ENCODE measurements at places on chromosomes 2 and 18.

DNA sequence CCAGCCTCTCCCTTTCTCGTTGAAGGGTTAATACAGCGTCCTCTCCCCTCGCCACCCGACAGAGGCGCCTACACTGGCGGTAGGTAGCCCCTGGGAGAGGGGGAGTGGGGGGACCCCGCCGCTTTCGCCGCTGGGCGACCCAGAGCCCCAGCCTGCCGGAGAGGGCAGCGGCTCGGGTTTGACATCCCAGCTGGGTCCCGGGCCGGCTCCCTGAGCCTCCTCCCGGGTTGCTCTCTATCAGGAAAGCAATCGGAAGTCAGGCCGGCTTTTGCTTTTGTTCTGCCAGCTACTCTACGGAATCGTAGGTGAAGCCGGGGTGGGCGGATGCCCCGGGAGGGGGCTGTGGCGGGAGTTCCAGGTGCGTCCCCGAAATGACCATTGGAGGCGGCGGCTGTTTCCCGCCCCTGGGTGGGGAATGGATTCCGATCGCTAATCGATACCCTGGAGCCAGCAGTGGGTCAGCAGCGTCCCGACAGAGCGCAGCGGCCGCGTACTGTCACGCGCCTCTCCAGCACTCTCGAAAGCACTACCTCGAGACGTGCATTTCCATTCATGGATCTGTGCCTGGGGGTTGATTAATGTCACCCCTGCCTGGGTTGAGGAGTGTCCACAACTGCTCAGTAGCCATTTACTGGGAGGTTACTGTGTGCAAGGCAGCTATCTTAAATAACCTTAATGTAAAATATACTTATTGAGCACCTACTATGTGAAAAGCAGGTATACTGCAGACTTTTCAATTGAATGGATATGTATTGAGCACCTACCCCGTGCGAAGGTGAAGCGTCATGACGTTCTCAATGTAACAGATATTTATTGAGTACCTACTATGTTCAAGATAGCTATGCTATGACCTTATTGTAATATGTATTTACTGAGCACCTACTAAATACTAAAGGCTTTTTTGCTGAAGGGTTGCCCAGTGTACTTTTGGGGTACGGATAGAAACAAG, 1.1 kb downstream of the MAPK4 start:
- no peak for DNase-seq

DNA sequence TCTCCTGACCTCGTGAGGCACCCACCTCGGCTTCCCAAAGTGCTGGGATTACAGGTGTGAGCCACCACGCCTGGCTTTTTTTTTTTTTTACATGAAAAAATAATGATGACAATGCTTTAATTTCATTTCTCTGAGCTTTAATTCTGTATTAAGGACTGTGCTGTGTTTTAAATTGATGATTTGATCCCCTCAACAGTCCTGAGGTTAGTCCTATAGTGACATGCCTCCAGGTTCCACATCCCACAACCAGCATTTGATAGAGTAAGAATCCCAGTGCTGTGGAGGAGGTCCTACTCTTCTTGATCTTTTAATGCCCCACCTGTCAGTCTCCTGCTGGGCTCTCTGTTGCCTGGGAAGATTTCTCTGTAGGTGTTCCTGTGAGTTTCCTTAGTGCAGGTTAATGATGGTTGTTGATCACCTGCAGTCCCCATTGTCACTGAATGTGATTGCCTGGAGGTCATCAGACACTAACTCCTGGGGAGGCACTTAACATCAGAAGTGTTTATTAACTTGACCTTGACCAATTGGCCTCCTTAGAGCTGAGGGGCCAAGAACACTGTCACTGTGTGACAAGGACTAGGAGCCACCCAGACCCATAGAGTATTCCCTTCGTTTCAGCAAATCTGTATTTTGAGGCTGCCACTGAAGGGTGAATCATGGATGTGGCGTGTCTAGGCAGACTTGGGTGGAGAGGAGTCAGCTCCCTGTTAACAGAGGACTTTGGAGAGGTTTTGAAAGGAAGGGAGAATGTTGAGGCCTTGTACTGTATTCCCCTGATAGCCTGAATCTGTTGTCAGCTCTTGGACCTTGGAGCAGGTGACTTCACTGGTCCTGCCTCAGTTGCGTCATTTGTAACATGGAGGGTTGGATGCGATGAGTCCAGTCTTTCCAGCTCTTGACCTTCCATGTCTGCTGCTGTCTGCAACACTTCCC, 11.5 kb downstream of the ASAP2 start:
- DNase-seq = no peak

DNA sequence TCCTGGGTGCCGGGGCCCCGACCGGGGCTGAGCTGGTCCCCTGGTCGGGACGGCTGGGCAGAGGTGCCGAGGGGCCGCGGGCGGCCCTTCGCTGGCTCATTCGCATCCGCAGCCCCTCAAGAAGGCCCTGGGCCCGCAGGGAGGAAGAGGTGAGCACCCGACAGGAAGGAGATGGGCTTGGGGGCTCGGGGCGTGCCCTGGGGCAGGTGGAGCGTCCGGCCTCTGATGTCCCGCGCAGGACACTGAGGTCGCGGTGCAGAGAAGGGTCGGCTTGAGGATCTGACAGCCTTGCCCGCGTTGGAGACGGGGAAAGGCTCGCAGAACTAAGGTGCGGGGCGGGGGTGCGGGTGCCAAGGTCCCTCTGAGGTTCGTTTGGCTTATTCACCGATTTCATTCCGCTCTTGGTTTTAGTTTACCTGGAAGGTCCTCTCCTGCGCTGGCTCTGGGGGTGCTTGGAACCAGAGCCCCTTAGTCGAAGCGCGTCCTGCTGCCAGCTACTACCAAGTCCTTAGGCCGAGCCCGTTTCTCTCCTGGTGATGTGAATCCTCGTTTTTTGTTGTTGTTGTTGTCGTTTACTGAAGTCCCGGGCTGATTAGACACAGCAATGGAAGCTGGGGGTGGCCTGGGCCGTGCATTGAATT, 18.9 kb upstream of the CD8A start:
- DNase-seq = no peak

DNA sequence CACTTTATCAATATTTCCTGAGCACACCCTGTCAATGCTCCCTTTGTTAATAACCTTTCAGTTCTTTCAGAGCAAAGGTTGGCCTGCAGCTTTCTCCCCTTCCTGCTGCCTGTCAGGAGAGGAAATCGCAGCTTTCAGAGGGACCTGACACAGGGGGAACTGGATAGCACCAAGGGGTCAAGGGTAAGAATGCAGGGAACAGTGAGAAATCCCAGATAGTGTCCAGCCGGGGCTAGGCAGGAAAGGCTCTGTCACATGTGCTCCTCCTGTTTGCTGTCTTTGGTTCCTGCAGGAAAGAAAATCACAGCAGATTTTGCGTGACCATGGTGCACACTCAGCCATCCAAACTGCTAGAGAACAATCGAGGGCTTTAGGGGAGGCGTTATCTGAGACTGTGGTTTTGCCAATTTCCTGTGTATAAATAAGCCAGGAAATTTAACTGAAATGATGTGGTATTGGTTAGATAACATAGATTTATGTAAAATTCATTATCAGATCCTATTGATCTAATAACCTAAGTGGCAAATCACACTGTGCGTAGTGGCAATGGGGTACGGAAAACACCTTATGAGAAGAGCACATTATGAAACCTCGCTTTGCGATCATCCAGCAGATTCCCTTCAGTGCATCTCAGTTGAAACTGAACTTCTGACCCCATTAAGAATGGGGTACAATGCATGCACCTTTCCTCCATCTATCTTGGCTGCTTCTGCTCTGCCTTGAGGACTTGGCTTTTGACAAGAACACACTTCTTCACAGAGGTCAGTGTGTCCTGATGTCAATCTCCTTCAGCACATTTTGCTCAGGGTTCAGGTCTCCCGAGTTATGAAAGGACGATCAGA, 178.0 kb downstream of the ICOS start:
- DNase-seq = no peak

DNA sequence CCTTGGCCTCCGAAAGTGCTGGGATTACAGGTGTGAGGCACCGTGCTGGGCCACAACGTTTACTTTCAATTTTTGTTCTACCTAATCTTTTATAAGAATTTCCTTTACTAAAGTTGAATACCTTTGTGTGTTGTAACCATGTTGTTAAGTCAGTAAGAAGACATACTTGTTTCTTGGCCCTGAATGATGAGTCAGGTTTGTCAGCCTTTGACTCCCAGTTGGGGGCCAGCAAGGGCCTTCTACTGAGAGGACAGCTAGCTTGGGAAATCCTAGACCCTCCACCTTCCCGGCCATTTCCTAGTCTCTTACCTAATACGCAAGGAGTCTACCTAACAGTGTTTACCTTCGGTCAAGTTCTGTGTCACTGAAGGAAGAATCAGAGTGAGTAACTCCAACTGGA, 22.7 kb downstream of the MTHFD2 start:
- DNase-seq = no peak

GRCh38 chr2:25341011-25341727, 556 bp downstream of the DNMT3A start:
- no peak for DNase-seq

DNA sequence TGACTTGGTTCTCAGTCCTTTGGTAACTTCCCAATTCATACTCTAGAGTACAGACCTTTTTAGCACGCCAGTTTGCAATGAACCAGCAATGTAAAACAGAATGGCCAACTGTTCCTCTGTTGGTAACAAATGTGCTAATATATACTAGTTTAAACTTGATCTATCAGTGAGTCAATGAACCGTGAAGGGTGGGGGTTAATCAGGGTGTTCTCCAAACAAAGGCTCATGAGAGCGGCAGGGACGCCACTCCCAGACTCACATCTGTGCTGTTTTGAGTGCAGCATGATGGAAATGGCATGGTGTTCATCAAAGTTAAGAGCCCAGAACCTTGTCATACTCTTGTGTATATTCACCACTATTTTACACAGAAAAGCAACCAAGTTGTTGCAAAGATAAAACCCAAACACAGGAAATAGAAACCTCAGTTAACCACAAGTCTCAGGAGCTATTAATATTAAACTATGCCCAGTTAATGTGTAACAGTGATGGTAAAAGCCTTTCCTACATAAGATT, 70.3 kb downstream of the CERKL start:
- DNase-seq = no peak

- DNase-seq = no peak
Measured at GRCh38 chr2:241989074-241989473, 119.5 kb downstream of the RTP5 start.

GRCh38 chr18:21636769-21637168, 24.7 kb downstream of the SNRPD1 start:
- no peak for DNase-seq

GRCh38 chr18:21203542-21204241, 38.3 kb upstream of the GREB1L start:
- DNase-seq = no peak

DNA sequence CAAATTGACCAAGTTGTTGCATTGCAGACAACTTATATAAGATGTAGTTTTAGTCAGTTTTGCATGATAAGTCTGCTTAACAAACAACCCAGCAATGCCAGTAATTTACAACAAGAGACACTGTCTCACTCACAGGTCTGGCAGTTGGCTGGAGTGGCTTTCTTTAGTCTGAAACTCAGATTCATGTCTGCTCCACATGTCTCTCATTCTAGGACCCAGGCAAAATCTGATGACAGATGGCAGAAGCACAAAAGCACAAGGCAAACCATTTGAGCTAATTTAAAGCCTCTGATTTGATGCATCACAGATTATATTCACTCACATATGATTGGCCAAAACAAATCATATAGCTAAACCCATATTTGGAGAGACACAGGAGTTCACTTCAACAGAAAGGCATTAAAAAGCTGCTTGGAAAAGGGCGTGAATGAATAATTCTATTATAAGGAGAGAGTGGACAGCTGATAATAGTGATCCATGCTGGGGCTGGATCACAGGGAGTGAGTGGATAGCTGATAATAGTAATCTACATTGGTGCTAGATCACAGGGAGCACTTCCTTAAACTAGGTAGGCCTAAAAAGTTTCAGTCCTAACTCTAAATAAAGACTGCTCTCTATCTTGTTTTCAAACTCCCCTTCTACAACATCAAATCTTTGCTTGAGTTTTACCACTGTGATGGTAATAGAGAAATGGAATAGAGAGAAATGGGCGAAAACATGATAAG, 593.2 kb upstream of the ZNF804A start:
- no peak for DNase-seq

DNA sequence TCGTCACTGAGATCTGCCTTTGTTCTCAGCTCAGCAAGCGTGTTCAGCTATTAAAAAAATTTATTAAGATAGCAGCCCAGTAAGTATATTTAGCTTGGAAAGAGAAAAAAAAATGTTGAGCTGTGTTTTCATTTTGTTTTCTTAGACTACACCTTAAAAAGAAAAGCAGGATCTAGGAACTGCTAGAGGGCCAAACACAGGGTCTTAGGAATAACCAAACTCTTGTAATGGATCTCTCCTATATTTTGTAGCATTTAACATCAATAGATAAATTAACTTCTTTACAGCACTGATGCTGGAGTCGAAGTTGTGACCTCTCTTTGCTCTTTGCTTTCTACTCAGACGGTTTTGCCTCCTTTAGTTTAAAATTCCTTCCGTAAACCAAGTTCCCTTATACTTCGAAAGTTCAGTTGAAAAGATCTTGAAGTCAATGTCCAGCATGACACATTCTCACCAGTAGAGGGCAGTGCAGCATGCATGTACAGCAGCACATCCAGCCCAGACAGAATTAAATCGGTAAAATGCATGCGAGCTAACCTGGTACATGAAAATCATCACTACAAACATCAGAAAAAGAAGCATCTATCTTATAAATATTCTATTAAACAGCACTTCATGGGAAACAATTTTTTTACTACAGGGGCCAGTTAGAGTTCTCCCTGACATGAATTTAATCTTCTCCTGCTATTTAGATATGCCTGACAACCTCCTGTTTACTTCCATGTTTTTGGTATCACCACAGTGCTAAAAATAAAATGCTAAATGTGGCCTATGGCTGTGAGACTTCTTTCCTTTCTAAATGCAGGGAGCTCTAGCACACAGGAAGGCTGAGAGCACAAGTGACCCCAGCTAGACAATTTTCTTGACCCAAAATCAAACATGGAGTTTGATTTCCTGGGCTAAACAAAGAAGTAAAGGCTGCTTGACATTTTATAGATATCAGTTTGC, 48.2 kb upstream of the MAP3K20 start:
- DNase-seq = no peak

GRCh38 chr2:203692031-203692710, 14.3 kb upstream of the CD28 start:
- no peak for DNase-seq

GRCh38 chr2:190668892-190669291, 20.0 kb downstream of the NAB1 start:
- DNase-seq = no peak

- no peak for DNase-seq
Measured at GRCh38 chr18:67007085-67007484, 403.2 kb upstream of the CDH19 start.

GRCh38 chr18:11074889-11075288, 74.5 kb downstream of the PIEZO2 start:
- no peak for DNase-seq

GRCh38 chr18:54378057-54378456, 20.4 kb downstream of the C18orf54 start:
- DNase-seq = no peak

Measured in AG04449 (cell line).